Kidney tubule cell (primary cell): ENCODE measurements at places on chromosomes 3 and 15.
A peak's percentile ranks its signal among the peaks of the same experiment; 100 is the strongest.

GRCh38 chr3:50237133-50237651, 1.2 kb downstream of the GNAI2 start:
- DNase-seq = peak; percentile 62

GRCh38 chr3:87333393-87333892, 57.1 kb upstream of the POU1F1 start:
- DNase-seq = peak; percentile 95

DNA sequence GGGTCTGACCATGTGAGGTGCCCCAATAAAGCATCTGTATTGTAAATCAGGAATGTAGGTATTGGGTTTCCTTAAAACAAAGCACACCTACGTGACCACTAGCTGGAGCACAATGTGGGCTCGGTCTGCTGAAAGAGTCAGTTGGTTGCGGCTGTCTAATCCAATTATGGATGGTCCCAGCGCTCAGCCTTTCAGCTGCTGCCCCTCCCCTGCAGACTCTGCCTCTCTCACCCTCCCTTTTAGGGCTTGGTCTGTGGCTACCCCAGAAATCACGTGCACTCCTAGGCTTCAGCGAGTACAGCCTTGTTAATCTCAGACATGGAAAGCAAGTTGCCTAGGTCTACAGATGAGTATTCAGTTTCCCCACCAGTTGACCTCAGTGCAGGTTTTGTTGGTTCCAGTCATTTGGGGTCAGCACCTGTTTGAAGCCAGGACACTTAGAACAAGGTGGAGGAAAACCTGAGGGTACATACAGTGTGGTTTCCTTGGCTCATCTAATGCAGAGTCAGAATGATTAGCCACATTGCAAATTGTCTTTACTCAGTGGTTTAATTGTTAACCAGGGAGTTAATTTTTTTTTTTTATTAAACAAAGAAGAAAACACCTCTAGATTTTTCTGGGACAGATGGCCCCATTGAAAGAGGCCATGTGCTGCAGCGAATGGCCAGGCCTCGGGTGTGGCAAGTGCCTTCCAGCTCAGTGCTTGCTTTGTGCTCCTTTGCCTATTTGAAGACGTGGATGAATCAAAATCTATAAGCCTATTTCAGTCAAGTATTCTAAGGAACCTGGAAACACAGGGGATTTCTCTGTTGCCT, 137.7 kb downstream of the IGF1R start:
- peak; percentile 73 for DNase-seq

GRCh38 chr3:98991393-98991792, 89.9 kb upstream of the DCBLD2 start:
- DNase-seq = peak; percentile 10

DNA sequence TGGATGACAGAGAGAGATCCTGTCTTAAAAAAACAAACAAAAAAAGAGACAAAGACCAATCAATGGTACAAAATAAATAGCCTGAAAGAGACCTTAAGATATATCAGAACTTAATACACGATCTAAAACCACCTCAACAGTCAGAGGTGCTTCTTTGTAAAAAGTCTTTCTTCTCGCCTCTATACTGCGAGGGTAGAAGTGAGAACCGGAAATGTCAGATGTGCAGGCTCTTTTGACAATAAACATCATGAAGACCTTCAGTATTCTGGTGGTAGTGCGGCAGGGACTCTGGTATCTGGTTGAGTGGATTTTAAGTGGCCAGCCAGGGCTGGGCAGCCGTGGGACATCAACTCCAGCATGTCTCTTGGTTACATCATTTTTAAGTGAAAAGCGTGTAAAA, 30.0 kb downstream of the RUBCN start:
- no peak for DNase-seq

DNA sequence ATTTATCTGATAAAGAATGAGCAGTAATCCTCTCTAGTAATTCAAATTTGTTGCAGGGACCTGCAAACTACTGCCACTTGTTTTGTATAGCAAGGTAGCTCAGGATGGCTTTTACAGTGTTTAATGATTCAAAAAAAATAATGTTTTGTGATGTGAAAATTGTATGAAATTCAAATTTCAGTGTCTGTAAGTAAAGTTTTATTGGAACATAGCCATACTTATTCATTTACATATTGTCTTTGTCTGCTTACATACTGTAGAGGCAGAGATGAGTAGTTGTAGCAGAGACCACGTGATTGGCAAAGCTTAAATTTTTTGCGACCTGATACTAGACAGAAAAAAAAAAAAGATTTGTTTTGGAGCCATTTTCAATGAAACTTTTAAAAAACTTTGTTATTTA, 6.5 kb upstream of the UTS2B start:
- DNase-seq = no peak
